ENCODE measurements at places on chromosomes 11 and 22.
A peak's percentile ranks its signal among the peaks of the same experiment; 100 is the strongest.

DNA sequence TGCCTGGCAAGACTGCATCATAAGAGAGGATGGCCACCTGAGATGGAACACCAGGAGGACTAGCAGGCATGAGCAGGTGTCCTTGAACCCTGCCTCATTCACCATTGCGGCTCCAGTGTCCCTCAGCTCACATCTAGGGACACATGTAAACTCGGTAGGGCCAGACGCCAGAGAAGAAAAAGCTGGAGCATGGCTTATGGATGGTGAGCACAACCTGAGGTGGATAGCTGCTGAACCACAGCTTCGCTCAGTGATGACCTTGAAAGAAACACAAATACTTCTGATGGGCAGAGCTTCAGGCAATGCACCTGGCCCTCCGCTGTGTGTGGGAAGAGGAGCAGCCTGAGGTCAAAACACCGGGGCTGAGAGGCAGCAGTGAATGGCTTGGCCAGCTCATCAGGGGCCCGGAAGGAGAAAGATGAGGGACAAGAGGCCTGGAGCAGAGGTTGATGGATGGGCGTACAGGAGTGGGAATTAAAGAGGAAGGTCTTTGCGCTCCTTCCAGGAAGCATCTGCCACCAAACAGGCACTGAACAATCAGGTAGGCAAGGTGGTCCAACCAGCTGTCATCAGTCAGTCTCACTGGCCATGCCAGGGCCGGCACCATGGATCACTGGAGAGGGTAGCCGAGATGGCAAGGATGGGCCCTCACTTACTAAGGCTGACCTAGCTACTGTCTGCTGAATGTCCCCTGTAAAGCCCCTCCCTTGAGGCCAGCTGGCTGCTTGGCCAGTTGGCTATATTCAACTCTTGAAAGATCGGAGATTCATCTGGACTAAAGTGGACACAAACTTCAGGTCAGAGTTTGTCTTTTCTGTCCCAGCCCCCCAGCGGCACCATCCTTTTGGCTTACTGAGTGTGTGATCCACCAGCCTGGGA is 89.7 kb downstream of the MYEOV start:
- no peak for DNase-seq

DNA sequence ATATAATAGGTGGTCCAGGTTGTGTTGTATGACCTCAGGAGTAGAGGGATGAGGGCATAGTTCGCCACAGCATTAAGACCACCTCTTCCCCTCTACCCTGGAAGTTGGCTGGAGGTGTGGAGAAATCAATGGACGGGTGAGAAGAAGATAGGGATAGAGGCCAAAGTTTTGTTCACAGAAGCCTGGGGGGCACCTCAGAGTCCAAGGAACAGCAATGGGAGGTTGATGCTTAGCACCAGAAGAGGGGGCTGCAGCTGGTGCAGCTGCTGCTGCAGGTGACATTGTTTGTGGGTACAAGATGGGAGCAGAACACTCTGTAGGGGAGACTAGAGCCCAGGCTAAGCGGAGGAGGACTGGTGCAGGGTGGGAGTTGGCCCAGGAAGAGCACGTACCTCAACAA is 31.2 kb upstream of the SPON1 start:
- DNase-seq, result no peak

DNA sequence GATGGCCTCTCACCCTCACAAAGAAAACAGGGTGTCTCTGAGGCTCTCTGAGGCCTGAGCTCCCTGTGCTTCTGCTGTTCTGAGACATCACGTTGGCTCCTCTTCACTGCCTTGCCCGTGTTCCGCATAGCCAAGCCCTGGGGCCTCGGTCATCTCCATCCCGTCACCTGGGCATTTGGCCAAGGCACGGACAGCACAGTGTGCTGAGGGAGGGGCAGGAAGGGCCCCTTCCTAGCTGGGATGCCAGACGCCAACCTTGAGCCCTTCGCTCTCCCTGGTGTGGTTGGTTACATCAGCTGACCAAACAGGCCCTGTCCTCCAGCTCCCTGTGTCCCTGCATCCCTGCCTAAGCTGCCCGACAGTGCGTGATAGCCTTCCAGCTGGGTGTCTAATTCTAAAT is 25.9 kb downstream of the MOV10L1 start:
- DNase-seq, result no peak

DNA sequence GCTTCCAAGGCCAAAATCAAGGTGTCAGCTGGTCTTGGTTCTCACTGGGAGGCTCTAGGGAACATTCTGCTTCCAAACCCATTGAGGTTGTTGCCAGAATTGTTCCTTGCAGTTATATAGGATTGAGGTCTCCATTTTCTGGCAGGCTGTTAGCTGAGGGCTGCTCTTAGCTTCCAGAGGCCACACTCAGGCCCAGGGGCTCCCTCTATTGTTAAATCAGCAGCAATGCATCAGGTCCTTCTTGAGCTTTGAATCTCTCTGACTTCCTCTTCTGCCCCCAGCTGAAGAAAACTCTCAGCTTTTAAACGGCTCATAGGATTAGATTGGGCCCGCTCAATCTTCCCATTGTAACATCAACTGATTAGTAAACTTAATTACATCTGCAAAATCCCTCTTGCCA is 39.3 kb upstream of the BSX start:
- DNase-seq, result peak; percentile 90

DNA sequence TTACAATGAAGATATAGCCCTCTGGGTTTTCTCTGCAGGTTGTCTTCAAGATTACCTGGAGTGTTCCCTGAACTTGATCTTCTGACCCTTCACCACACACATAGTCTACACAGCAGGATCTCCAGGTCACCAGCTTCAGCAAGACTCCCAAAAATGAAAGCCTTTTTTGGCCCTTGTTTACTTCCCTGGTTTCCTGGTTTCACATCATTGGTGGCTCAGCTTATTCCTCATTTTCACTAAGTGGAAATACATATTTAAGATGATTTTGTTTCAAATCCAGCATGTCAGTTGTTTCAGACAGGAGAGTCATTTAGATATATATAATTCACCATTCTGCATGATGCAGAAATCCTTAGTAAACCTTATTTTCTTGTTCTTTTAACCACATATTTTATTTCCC is 41.6 kb upstream of the MPEG1 start:
- no peak for DNase-seq

DNA sequence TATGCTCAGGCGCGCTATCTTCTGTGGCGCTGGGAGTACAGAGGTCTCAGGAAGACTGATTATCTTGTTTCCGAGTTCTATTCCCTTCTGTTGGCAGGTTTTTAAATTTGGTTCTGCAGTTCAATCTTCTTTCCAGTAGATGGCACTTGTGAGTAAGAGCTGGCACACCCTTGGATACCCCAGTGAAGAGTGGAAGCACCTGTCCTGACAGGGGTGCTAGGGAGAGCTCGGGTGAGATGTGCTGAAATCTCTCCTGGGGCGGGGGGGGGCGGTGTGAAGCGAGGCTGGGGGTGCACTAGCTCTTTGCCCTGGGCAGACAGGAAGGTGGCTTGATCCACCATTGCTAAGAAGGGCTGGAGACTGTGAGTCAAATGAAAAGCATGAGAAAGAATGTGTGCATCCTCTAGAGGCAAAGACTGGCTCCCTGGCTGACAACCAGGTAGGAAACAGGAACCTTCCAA is 679.9 kb upstream of the CCDC179 start:
- peak; percentile 75 for DNase-seq

DNA sequence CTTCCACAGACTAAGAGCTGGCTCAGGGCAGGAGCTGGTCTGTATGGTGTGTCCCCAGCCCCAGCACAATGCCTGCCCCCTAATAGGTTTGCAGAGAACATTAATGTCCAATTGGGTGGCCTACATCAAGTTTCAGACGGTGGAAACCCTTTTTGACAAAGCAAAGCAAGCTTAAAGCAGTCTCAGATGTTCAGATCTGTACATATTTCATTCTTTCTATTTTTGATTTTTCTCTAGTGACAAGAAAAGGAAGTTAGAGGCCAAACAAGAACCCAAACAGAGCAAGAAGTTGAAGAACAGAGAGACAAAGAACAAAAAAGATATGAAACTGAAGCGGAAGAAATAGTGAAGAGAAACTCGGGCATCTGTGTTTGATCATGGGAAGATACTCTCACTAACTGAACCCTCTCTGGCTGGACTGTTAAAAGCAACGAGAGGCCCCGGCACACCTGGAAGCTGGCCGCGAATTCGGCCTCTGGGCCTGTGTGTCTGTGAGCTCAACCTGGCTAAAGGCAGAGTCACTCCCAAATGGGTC is 40.5 kb downstream of the NAT10 start:
- DNase-seq, result no peak

DNA sequence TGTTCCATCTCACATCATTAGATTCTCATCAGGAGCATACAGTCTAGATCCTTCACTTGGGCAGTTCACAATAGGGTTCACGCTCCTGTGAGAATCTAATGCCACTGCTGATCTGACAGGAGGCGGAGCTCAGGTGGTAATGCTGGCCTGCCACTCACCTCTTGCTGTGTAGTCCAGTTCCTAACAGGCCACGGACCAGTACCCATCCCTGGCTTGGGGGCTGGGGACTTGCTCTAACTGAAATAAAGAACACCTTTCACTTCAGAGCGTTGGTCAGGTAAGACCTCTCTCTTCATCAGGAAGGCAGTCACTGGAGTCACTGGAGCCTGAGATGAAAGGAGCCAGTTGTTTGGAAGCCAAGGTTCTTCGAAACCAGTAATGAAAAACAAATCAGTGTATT is 41.7 kb downstream of the PRMT3 start:
- no peak for DNase-seq

GRCh38 chr22:18022876-18023275 is 1.5 kb downstream of the MICAL3 start:
- no peak for DNase-seq

DNA sequence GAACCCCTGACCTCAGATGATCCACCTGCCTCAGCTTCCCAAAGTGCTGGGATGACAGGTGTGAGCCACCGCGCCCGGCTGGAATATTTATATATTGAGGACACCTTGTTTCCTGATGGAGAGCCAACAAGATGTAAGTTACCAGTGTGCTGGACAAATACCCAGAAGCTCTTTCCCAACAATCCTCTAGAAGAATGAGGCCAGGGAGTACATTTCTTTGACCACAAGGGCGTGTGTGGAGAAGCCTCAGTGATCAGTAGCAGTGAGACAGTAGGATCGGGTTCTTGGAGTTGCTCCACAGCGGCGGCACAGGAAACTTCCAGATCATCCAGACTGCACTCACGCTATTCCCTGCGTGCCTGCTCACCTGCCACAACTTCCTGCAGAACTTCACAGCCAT is 10.3 kb upstream of the POLA2 start:
- DNase-seq, result no peak

- no peak for DNase-seq
Observed at GRCh38 chr22:46008291-46008690, 31.3 kb upstream of the WNT7B start.

DNA sequence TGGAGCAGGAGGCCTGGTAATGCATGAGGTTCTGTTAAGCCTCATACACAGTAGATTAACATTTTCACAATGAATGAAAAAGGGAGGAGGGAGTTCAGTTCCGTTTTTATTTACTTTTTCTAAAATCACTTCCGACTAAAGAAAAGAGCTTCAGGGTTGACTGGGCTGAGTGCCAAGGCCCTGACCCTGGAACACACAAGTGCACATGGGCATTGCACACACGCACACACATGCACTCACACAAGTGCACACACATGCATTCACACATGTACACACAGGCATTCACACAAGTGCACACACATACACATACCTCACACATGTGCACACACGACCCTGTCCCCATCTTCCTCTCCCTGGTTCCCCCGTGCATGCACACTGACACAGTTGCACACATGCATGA is 303.3 kb downstream of the BRD1 start:
- DNase-seq, result peak; percentile 48

DNA sequence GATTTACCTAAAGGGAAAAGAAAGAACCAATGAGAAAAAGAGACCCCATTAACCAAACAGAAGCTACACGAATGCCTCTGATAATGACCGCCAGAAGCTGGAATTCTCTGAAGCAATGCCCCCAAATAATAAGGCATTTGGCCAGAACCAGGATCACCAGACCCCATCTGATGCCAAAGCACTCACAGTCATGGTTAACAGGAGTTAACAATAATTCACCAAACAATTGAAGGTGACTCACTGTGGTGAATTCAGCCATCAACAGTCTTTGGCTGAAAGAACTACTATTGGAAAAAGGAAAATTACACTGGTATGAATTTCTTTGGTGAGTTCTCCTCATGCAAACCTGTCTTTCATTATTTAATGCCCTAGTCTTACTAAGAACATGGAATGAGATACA is 21.9 kb upstream of the NFRKB start:
- DNase-seq, result no peak

GRCh38 chr11:45024846-45025588 is 74.3 kb upstream of the TP53I11 start:
- no peak for DNase-seq

GRCh38 chr11:73759610-73760134 is 1.2 kb downstream of the RAB6A start:
- DNase-seq, result peak; percentile 32

DNA sequence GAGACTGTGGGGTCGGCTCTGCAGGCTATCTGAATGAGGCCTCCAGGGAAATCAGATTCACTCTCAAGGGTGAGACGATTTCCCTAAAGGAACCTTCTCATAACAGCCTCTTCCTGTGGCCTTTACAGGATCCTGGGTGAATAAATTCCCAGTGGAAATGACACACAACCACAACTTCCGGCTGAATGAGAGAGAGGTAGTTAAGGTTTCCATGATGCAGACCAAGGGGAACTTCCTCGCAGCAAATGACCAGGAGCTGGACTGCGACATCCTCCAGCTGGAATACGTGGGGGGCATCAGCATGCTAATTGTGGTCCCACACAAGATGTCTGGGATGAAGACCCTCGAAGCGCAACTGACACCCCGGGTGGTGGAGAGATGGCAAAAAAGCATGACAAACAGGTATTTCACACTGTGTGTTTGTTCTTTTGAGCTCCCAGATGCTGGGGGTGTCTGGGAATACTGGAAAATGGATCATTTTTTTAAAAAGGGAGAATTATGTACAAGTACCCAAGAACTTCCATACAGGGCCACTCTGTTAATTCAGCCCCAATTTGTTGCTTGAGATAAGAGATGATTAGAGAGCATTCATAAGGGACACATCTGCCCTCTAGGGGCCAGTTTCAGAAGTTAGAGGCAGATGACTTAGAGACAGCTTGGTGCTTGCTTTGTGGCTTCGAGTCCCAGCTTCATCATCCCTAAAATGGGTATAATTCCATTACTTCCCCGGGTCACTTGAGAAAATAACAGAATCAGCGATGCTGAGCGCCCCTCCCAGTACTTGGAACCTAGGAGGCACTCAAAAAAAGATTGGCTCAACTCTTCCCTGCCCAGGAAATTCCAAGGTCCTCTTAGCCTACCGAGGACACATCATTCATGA is 10.2 kb downstream of the SERPIND1 start:
- DNase-seq, result peak; percentile 91

GRCh38 chr11:34706709-34707461 is 86.0 kb downstream of the EHF start:
- DNase-seq, result no peak

- no peak for DNase-seq
Observed at GRCh38 chr11:71465054-71465453, 12.1 kb downstream of the NADSYN1 start.

DNA sequence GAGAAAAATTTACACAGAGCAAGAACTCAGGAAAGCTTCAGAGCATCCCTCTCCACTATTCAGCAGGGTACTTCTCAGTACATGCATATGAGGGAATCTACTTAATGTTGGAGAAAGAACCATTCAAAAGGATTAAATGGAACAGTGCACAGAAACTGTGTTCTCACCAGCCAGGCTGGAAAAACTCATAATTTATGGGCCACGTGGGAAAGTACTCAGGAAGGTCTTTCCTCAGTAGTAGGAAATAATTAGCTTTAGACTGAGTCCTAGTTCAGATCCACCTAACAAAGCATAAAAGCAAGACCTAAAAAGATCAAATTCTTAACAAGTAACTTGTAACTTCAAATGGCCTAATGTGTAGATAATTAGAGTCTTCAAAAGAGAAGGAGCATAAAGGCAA is 134.0 kb downstream of the FAM76B start:
- DNase-seq, result no peak
